ENCODE measurements at places on chromosomes 7 and 10.

DNA sequence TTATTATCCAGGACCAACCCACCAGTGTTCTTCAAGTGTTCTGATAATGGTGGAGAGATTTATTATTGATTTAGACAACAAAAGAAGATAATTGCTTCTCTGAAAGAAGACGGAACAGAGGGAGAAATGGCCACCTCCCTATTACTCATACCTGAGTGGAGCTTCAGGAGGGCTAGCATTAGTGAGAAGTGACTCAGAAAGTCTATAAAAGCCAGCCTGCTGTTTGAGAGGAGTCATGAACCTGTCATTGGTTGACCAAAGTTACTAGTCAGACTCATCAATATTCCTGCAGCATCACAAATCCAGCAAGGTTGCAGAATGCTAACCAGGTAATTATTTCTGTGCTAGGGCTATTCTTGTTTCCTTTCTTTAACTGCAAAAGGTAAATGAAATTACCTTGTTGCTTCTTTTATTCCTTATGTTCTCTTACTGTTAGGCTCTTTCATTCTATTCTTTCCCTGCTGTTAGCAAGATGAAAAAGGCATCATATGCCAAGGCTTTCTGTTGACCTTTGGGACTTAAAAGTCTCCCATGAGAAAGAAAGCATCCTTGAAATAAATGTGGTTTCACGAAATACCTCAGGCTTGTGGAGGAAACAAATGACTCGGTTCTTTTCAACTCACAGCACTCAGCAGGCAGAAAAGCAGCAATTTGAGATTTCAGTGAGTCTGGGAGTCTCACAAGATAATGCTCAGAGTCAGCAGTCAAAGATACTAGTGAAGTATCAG is 256.4 kb upstream of the PHYHIPL start:
- H3K4me1 ChIP-seq, result no peaks in the 10 kb centered on the region
- DNase-seq, result no peak
- no peak overlapping the region for H3K27ac ChIP-seq

DNA sequence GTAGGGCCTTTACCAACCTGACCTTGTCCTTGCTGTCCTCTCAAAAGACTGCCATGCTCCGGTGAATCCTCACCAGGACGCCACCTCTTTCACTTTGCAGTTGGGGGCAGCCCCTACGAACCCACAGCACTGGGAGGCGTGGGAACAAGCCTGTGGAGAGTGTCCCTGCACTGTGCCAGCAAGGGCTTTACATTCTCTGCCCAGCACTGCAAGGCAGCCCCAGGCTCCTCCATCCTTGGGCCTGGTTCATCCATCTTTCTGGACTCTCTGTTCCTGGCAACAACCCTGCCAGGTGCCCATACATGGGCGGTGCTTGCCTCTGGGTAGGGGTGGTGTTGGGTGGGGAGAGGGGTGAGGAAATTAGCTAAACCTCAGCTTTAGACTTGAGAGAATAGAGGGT is 1.4 kb downstream of the CHAT start:
- H3K27me3 ChIP-seq, result peaks cover 30% of the 10 kb centered on the region
- no peak overlapping the region for H3K27ac ChIP-seq

GRCh38 chr10:61470740-61471139 is 17.6 kb upstream of the TMEM26 start:
- H3K27ac ChIP-seq, result no peak overlapping the region
- DNase-seq, result no peak
- H3K27me3 ChIP-seq, result no peaks in the 10 kb centered on the region
- no peaks in the 10 kb centered on the region for H3K36me3 ChIP-seq

- no peak overlapping the region for H3K4me3 ChIP-seq
- H3K27ac ChIP-seq, result no peak overlapping the region
- H3K27me3 ChIP-seq, result no peaks in the 10 kb centered on the region
- no peaks in the 10 kb centered on the region for H3K4me1 ChIP-seq
Measured at GRCh38 chr10:62492870-62493180, 118.7 kb downstream of the ZNF365 start.

DNA sequence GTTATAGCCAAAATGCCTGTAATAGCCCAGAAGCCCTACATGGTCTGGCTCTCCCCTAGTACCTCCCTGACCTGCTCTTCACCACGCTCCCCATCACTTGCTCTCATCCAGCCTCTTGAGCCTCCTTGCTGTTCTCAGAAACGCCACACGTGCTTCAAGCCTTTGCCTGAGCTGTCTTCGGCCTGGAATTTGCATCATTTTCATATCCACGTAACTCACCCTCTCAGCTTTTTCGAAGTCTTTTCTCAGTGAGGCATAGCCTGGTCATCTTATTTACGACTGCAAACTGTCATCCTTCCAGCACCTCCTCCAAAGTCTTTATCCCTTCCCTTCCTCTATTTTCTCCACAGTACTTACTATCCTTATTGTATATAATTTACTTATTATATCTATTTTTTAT is 151.0 kb upstream of the AHR start:
- no peaks in the 10 kb centered on the region for H3K36me3 ChIP-seq
- H3K27ac ChIP-seq, result no peak overlapping the region
- H3K4me1 ChIP-seq, result no peaks in the 10 kb centered on the region
- no peak overlapping the region for H3K4me3 ChIP-seq
- DNase-seq, result peak; percentile 43
- H3K27me3 ChIP-seq, result no peaks in the 10 kb centered on the region

GRCh38 chr10:34751272-34751671 is 63.8 kb downstream of the PARD3 start:
- no peak overlapping the region for H3K4me3 ChIP-seq
- no peaks in the 10 kb centered on the region for H3K27me3 ChIP-seq
- peaks cover 17% of the 10 kb centered on the region for H3K4me1 ChIP-seq

GRCh38 chr7:78099715-78100394 is 301.3 kb downstream of the PHTF2 start:
- H3K36me3 ChIP-seq, result no peaks in the 10 kb centered on the region
- no peak for DNase-seq
- H3K4me3 ChIP-seq, result no peak overlapping the region
- no peaks in the 10 kb centered on the region for H3K4me1 ChIP-seq
- H3K27ac ChIP-seq, result no peak overlapping the region

DNA sequence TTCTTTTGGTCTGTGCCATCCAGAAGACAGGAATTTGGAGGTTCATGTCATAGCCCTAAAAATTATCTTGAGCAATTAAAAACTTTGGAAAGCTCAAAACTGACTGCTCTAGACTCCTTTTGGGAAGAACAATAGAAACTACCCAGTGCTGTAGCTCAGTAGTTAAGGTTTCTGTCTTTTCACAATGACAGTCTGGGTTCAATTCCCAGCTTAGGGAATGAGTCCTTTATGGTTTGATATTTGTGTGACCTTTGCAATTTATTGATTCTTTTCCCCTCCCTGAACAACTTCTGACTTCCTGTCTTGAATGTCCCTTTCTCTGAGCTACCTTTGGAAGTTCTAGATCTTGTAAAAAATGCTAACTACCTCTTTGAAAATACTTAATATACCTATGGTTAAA is 603.3 kb upstream of the IGFBP3 start:
- H3K4me3 ChIP-seq, result no peak overlapping the region
- no peaks in the 10 kb centered on the region for H3K36me3 ChIP-seq
- no peak for DNase-seq
- H3K4me1 ChIP-seq, result peaks cover 11% of the 10 kb centered on the region
- peak overlapping the region; percentile 48 for H3K27ac ChIP-seq
- no peaks in the 10 kb centered on the region for H3K27me3 ChIP-seq

DNA sequence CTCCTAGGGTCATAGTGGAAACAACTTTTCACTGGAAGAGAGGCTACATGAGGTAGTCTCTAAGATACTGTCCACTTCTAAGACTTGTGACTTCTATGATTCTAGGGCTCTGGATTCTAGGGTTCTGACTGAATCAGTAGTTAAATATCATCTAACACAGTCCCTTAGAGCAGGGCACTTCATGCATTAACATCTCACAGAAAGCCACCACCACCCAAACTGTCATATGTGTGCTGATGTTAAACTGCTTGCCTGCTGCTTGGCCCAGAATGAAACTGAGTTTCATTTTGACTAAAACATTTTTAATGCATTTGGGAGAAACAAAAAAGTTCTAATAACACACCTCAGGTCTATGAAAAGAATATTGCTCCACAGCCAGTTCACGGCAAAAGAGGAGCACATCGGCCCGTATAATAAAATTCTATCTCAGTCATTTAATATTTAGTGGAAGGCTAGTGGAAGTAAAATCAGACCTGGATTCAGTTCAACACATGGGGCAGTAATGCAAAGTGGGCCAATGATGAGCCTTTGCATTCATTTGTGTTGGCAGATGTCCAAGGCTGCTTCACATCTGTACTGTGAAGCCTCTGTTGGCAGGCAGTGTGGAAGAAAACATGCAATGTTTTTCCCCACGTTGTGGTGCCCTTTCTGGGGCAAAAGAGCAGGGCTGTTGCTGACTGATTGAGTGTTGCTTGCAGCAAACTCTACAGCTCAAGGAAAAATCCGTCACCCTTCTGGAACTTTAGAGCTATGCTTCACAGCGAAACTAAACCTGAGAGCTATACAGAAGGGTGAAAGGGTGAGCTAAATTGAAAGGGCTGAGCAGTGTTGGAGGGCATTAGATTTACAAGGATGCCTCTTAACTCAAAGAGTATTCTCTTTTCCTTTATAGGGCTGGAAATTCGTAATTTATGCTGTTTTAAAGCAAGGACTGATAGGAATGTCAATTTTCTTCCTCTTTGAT is 33.5 kb upstream of the AUTS2 start:
- H3K4me3 ChIP-seq, result no peak overlapping the region
- no peak overlapping the region for H3K27ac ChIP-seq
- peaks cover 3% of the 10 kb centered on the region for H3K4me1 ChIP-seq
- peak; percentile 18 for DNase-seq

- H3K4me3 ChIP-seq, result no peak overlapping the region
- DNase-seq, result no peak
- no peaks in the 10 kb centered on the region for H3K36me3 ChIP-seq
- H3K27me3 ChIP-seq, result no peaks in the 10 kb centered on the region
- no peak overlapping the region for H3K27ac ChIP-seq
- no peaks in the 10 kb centered on the region for H3K4me1 ChIP-seq
Measured at GRCh38 chr7:155694851-155695250, 50.4 kb downstream of the RBM33 start.

GRCh38 chr7:100211342-100211780 is 8.4 kb upstream of the PVRIG start:
- no peaks in the 10 kb centered on the region for H3K36me3 ChIP-seq
- no peak overlapping the region for H3K27ac ChIP-seq
- no peak for DNase-seq
- H3K4me3 ChIP-seq, result no peak overlapping the region

- no peaks in the 10 kb centered on the region for H3K27me3 ChIP-seq
- H3K4me1 ChIP-seq, result peaks cover 5% of the 10 kb centered on the region
- no peaks in the 10 kb centered on the region for H3K36me3 ChIP-seq
- H3K4me3 ChIP-seq, result no peak overlapping the region
- peak overlapping the region; percentile 76 for H3K27ac ChIP-seq
Measured at GRCh38 chr10:69061305-69062161, 26.4 kb upstream of the SRGN start.

DNA sequence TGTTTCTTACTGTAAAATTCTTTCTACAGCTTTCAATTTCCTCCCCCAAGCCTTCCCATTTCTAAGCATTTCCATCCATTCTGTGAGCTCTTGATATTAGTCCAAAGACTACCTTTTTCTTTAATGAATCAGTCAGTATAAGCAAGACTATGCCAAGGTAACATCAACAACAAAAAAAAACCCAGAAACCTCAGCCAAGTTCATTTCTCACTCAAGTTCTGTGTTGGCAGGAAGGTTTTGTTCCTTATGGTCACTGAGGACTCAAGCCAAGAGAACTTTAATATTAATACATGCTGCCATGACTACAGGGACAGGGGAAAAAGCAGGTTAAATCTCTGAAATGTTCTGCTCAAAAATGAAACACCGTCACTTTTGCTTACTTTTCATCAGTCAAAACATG is 621.2 kb upstream of the NRP1 start:
- H3K36me3 ChIP-seq, result no peaks in the 10 kb centered on the region
- no peak for DNase-seq

GRCh38 chr7:115680921-115681320 is 349.6 kb downstream of the TFEC start:
- no peak for DNase-seq
- no peaks in the 10 kb centered on the region for H3K27me3 ChIP-seq

GRCh38 chr10:20473023-20473760 is 423.9 kb downstream of the NEBL start:
- no peaks in the 10 kb centered on the region for H3K4me1 ChIP-seq
- H3K36me3 ChIP-seq, result no peaks in the 10 kb centered on the region
- H3K4me3 ChIP-seq, result no peak overlapping the region
- no peak overlapping the region for H3K27ac ChIP-seq
- H3K27me3 ChIP-seq, result no peaks in the 10 kb centered on the region
- DNase-seq, result no peak

DNA sequence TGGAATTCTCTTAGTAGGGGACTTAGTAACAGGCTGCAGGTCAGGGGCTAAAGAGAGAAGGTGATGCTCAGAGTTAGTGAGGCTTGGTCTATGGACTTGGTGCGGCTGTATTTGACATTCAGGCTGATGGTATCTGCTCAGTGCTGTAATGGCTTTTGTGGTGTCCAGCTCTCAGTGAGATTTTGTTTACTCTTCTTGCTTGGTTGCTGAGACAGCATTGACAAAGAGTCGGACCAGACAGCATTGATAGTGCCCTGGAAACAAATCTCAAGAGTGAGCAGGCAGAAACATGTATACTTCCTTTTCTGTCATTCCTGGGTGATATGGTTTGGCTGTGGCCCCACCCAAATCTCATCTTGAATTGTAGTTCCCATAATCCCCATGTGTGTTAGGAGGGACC is 202.0 kb downstream of the STK31 start:
- H3K27me3 ChIP-seq, result no peaks in the 10 kb centered on the region
- H3K4me1 ChIP-seq, result no peaks in the 10 kb centered on the region
- H3K27ac ChIP-seq, result no peak overlapping the region

- no peak overlapping the region for H3K4me3 ChIP-seq
- DNase-seq, result no peak
- H3K27ac ChIP-seq, result no peak overlapping the region
- no peaks in the 10 kb centered on the region for H3K36me3 ChIP-seq
- H3K27me3 ChIP-seq, result no peaks in the 10 kb centered on the region
- no peaks in the 10 kb centered on the region for H3K4me1 ChIP-seq
Measured at GRCh38 chr7:36523371-36524101, 133.9 kb downstream of the ANLN start.

- H3K4me3 ChIP-seq, result peak overlapping the region; percentile 77
- peak; percentile 43 for DNase-seq
- H3K27ac ChIP-seq, result peak overlapping the region; percentile 63
- no peaks in the 10 kb centered on the region for H3K36me3 ChIP-seq
Measured at GRCh38 chr10:116741391-116742351, 695 bp downstream of the HSPA12A start.

GRCh38 chr10:95355301-95355700 is 64.5 kb upstream of the PDLIM1 start:
- H3K27ac ChIP-seq, result no peak overlapping the region
- DNase-seq, result no peak
- H3K4me3 ChIP-seq, result no peak overlapping the region
- H3K36me3 ChIP-seq, result no peaks in the 10 kb centered on the region
- H3K4me1 ChIP-seq, result peaks cover 11% of the 10 kb centered on the region

DNA sequence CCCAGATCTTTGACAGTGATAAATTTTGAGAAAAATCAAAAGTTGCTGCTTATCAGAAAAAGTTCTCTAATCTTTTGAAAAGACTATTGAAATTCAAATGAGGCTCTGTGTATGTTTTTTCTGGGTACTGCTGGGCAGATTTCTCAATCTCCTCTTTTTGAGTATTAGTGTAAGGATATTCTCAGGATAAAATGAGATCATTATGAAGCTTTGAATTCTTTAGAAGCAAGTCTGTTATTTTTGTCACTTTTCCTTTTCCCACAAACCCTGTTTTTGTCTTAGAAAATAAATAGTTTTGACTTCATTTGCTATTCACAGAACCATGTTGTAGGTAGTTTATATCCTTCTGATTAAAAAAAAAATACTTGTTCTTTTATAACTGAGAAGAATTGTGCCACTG is 7.9 kb downstream of the STAM start:
- H3K27me3 ChIP-seq, result no peaks in the 10 kb centered on the region
- no peak for DNase-seq
- no peak overlapping the region for H3K27ac ChIP-seq
- peaks cover 8% of the 10 kb centered on the region for H3K4me1 ChIP-seq

- no peaks in the 10 kb centered on the region for H3K36me3 ChIP-seq
- no peak for DNase-seq
- no peaks in the 10 kb centered on the region for H3K4me1 ChIP-seq
- no peak overlapping the region for H3K4me3 ChIP-seq
Measured at GRCh38 chr7:49927631-49928030, 154.2 kb downstream of the VWC2 start.
